Omental fat pad (tissue), 4 donors: ENCODE measurements at places on chromosomes 2 and 18.

- no peak for DNase-seq
Observed at GRCh38 chr2:168954256-168954655, 53.2 kb downstream of the G6PC2 start.

DNA sequence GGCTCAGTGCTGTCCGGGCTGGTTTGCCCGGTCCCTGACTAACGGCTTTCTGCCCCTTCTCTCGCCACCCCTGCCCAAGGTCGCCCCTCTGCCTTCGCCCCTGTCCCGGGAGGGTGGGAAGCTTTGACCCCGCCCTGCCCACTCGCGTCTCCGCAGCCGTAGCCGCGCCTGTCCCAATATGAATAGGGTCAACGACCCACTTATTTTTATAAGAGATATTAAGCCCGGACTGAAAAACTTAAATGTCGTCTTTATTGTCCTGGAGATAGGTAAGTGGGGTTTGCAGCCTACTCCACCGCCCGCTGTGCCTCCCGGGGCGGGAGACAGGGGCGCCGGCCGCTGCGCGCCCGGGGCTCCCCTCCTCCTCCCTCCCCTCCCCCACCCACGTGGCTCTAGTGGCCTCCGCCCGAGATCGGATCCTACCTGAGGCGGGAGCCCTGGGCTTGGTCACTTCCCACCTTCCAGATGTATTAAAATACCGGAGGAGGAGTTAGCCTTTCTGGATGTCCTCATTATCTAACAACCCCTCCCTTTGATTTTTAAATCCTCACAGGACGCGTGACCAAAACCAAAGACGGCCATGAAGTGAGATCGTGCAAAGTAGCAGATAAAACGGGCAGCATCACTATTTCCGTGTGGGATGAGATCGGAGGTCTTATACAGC is 633 bp downstream of the NABP1 start:
- no peak for DNase-seq

DNA sequence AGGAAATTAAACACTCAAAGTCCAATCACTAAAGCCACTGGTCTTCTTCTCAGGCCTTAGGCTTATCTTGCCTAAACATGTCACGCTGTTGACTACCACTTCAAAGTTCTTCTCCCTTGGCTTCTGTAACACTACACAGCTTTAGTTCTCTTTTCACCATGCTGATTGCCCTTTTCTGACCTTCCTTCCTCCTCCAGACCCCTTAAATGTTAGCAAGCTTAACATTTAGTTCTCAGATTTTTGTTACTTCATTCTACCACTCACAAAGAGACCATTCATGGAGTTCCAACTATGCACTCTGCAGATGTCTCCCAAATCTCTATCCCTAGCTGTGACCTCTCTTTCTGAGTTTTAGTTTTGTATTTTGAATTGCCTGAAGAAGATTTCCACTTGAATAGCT is 64.4 kb downstream of the TTC21B start:
- DNase-seq, result no peak

GRCh38 chr2:12727641-12728040 is 10.9 kb downstream of the TRIB2 start:
- no peak for DNase-seq

DNA sequence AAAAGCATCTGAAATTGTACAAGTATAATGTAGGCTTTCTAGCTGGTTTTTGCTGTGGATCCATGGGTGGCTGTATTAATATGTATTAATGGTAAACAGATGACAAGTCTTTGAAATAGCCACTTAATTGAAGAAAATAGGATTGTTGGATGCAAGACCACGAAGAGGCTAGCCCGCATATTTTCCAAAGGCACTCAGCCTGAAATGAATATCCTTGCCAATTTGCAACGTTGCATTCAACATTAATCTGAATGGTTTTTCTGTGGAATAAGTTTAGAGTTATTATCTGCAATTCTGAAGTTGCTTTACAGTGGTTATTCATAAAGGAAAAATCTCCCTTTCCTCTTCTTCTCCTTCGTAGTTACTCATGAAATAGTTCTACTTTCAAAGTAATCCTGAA is 86.2 kb upstream of the SPATS2L start:
- no peak for DNase-seq

DNA sequence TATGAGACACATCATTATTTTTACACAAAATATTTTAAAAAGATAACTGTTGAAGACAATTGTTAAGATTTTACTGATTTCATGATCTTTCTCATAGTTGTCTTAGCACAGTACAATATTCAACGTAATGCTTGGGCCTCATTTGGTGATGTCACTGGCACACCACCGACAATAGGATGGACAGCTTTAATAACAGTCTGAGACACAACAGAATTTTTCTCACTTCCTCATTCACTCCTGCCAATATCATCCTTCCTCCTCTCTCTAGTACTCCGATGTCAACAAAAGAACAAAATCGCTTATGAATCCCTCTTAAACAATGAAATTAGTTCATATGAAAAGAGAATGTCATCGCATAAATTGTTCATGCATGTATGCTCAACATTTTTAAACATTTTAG is 461.9 kb upstream of the CDH7 start:
- DNase-seq, result no peak

- DNase-seq, result no peak
Observed at GRCh38 chr2:177129610-177130009, 83.0 kb upstream of the HNRNPA3 start.

- DNase-seq, result no peak
Observed at GRCh38 chr2:41827354-41827971, 220.4 kb upstream of the PKDCC start.

- no peak for DNase-seq
Observed at GRCh38 chr18:79518028-79518682, 122.4 kb downstream of the NFATC1 start.

- DNase-seq, result no peak
Observed at GRCh38 chr18:29251681-29252080, 1074.8 kb upstream of the CDH2 start.

GRCh38 chr2:173230181-173230580 is 124.5 kb upstream of the CDCA7 start:
- no peak for DNase-seq

DNA sequence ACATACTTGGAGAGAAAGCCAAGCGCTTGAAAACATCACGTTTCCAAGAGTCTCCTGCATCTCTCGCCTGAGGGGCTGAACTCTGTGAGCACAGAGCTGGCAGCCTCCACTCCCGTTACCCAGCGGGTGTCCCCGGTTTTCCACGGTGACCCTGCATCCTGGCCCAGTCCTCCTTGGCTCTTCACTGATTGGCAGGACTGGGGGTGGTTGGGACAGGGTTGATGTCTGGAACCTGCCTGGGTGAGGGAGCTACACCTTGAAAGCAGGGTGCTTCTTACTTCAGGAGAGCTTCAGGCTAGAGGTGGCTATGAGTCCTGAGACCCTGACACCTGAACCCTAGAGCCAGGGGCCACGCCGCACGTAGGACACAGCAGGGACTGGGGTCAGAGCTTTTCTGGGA is 234.1 kb downstream of the DYSF start:
- no peak for DNase-seq

DNA sequence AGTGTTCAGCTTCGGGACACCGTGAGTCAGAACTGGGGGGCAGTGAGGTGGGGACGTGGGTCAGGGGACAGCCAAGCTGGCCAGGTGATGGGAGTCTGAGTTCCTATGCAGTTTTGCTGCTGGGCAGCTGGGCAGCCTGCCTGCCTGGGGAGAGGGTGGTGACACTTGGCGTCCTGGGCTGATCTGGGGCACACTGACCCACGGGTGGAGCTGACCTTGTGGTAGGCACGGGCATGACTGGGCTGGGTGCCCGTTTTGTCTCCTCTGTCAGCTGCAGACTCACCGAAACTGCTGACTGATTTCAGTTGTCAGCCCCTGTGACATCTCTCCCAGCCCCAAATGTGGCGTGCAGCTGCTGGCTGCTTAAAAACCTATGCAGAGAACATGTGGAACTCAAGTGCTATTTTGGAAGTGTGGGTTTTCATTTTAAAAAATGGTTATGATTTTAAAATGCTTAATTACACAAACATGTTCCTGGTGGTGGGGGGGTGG is 32.6 kb upstream of the E2F6 start:
- DNase-seq, result no peak

DNA sequence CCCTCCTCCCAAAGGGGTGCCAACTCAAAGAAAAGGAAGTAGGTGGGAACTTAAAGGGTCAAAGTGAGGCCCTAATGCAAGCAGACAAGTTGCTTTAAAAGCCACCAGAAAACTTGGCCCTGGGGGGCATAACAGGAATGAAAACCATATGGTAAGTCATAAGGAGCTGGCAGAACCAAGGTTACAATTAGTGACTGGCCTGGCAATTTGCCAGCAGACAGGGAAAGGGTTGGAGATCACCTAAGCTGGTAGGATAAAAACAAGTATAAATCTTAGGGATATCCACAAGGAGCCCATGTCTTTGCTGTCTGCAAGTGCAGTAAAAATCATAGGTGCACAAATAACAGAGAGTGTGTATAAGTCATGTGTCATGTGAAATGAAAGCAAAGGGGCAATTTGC is 256.7 kb upstream of the LRRTM4 start:
- DNase-seq, result no peak

- DNase-seq, result no peak
Observed at GRCh38 chr18:64330161-64330560, 181.3 kb upstream of the LINC00305 start.

GRCh38 chr2:184677171-184677570 is 78.8 kb downstream of the ZNF804A start:
- no peak for DNase-seq

GRCh38 chr2:2762913-2763312 is 431.8 kb upstream of the MYT1L start:
- DNase-seq, result no peak

DNA sequence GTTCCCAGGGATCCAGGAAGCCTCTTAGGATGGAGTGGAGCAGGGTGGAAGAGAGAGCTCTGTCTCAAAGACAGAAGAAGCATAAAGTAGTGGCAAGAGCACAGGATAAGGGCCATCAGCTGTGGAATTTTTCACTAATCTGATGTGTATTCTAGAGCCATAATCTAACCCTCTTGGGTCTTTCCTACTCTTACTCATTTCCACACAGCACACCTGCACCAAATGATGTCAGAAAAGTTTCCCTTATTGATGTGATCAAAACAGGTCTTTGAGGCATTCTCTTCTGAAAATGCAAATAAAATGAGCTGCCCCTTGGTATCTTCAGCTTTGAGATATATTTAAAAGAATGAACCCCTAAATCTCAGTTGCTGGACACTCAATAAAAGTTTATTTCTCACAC is 415.1 kb upstream of the CHST9 start:
- no peak for DNase-seq

GRCh38 chr18:26405190-26405801 is 143.1 kb downstream of the KCTD1 start:
- DNase-seq, result no peak

- no peak for DNase-seq
Observed at GRCh38 chr2:38079116-38080052, 3.4 kb upstream of the CYP1B1 start.

DNA sequence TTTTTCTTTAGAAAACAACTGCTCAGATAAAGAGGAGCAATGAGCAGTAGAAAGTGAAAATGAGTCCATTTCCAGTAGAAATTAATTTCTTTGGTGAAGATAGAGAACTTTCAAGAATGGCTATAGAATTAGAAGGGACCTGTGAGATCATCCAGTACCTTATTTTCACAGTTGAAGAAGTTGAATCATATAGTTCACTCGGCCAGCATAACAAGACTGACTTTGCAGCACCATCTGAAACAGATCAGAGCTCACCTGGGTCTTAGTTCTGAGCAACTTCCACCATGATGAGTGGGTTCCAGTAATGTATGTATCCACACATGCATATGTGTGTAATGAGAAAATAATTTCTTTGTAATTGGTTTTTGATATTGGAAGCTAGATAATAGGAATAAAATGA is 58.6 kb downstream of the CERS6 start:
- no peak for DNase-seq

- no peak for DNase-seq
Observed at GRCh38 chr2:158828378-158829164, 33.5 kb downstream of the DAPL1 start.

DNA sequence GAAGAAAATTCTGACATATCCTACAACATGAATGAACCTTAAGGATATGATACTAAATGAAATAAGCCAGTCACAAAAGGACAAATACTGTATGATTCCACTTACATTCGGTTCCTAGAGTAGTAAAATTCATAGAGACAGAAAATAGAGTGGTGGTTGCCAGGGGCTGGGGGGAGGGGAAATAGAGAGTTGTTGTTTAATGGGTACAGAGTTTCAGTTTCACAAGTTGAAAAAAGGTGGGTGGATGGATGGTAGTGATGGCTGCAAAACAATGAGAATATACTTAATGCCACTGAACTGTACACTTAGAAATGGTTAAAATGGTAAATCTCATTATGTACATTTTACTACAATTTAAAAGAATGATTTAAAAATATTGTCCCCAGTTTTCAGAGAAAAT is 53.3 kb upstream of the NFU1 start:
- DNase-seq, result no peak

DNA sequence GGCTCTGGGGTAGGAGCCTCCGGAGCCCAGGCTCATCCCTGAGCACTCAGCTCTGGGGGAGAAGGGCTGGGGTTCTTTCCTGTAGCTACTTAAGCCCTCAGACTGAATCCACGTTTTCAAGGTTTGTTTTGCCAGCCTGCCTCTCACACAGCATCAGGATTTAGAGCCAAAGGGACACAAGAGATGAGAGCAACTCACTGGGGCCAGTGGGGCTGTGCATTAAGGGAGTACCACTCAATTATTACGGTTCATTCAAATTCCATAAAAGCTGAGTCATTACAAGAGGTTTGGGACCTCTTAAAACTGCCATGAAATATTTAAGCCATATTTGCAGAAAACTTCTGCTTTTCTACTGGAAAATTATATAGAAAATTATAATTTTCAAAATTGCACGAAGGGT is 17.1 kb upstream of the SNED1 start:
- DNase-seq, result no peak

- no peak for DNase-seq
Observed at GRCh38 chr2:55073000-55073983, 23.0 kb upstream of the RTN4 start.

GRCh38 chr2:28362991-28363521 is 29.6 kb upstream of the FOSL2 start:
- no peak for DNase-seq

- no peak for DNase-seq
Observed at GRCh38 chr18:27771571-27771970, 405.4 kb downstream of the CDH2 start.

GRCh38 chr18:76487782-76488181 is 7.3 kb downstream of the ZNF516 start:
- no peak for DNase-seq

- DNase-seq, result no peak
Observed at GRCh38 chr18:5058768-5059695, 138.0 kb downstream of the AKAIN1 start.

- no peak for DNase-seq
Observed at GRCh38 chr2:88538362-88538917, 85.9 kb upstream of the FOXI3 start.

DNA sequence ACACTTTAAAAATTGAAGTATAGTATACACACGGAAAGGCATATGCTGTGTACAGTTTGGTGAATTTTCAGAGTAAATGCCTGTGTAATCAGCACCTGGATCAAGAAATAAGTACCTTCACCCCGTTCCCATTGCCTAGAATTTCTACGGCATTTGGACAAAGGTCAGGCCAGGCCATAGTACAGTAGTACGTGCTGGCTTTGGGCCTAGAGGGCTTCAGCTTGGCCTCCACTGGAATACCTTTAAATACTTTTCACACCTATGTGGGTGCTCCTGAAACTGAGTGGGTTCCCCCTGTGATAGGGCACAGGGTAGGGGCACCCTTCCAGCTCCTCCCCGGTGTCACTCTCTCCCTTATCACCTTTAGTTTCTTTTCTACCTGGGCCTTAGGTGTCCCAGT is 26.5 kb downstream of the TET3 start:
- DNase-seq, result no peak
